ENCODE measurements at places on chromosomes 6 and 20.

DNA sequence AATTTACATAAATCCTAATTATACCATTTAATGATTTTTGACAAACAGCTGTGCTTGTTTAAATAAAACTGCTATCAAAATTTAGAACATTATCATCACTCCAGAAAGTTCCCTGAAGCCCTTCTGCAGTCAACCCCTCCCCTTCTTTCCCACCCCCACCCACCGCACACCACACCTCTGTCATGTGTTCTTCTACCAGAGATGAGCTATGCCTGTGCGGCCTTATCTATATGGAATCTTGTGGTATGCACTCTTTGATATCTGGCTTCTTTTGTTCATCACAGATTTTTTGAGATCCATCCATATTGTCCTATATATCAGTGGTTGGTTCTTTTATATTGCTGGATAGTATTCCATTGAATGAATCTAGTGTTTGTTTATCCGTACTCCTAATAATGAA, 7.2 kb downstream of the MYLIP start:
- no peak for DNase-seq

GRCh38 chr6:4138186-4138585, 2.8 kb upstream of the ECI2 start:
- no peak for DNase-seq

GRCh38 chr6:157148391-157149323, 174.7 kb downstream of the TMEM242 start:
- DNase-seq, result no peak

DNA sequence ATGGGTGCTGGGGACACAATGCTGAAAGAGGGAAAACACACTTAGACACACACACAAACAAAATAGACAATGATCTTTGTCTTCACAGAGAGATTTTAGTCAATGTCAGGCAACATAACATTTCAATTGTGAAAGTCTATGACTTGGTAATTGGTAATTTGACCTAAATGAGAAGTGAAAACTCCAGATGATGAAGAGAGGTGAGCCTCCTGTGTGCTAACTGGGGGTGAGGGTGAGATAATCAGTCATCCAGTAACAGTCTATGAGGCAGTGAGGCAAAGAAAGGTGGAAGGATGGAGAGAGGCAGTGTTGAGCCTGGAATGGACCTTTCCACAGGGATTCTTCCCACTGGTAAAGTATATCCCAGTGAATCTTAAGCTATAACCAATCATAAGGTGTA, 744.2 kb downstream of the MAFB start:
- no peak for DNase-seq

GRCh38 chr6:110938171-110938570, 20.3 kb upstream of the GTF3C6 start:
- no peak for DNase-seq

DNA sequence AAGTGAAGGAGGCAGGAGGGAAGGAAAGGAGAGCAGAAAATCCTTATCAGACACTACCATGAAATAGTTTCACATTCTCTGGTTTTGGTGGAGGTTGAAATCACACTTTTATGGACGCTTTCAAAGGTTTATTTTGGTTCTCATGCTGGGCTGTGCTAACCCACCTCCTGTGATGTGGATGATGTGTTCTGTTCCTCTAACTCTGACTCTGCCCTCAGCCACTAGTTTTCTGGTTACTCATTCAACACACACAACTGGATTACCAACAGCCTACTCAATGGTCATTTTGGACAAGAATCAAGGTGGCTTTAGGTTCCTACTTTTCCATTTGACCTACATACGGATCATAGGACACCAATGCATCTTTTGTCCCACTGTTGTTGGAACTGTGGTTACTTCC, 522.1 kb upstream of the BTBD3 start:
- no peak for DNase-seq

DNA sequence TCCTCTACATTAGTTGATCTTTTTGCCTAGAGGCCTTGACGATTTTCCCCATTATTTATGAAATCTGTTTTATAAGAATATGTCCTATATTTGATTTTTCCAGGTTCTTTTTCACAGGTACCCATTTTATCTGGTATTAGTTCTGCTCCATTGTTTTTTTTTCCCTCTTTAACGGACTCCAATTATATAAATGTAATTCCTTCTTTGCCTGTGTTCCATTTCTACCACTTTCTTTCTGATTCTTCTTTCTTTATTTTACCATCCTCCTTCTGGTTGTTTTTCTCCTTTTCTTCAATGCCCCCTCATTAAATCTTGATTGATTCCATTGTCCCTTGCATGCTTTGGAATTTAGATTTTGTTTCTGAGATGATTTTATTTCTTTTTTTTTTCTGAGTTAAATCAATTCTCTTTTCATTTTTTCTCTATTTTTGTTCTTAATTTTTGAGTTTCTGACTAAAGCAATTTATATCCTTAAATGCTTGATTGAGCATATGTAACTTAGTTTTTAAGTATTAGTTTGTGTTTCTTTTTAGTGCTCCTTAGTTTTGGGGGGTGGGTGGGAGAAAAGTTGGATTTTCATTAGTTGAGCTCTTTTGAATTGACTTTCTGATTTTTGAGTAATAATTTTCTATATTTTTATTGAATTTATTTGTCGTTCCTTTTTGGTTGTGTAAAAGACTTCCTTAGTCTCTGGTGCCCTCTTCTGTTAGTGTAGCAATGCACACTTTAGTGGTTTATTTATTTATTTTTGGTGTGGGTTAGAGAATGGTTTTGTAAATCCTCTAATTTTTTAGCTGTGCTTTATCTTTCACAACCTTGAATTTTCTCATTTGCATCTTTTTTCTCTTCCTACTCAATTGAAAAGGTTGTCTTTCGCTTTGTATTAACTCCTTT, 140.8 kb downstream of the FARS2 start:
- no peak for DNase-seq

DNA sequence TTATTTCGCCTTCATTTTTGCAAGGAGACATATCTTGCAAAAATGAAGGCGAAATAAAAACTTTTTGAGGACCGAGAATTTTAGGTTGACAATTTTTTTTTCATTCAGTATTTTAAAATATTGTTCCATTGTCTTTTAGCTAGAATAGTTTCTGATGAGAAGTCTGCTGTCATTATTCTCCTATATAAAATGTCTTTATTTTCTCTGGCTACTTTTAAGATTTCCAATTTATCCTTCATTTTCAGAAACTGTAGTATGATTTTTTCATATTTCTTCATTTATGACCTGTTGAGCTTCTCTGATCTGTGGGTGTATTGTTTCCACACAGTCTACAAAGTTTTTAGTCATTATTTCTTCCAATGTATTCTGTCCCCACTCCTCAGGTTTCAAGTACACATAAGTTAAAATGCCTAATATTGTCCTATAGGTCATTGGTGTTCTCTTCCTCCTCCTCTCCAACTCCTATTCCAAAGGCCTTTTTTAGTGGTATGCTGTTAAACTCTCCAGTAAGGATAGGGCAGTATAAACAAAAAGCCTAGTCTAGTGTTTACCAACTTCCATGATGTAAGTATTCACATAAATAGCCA, 15.7 kb downstream of the AHI1 start:
- DNase-seq, result no peak

- no peak for DNase-seq
Measured at GRCh38 chr6:30345852-30346251, 896 bp downstream of the RPP21 start.

DNA sequence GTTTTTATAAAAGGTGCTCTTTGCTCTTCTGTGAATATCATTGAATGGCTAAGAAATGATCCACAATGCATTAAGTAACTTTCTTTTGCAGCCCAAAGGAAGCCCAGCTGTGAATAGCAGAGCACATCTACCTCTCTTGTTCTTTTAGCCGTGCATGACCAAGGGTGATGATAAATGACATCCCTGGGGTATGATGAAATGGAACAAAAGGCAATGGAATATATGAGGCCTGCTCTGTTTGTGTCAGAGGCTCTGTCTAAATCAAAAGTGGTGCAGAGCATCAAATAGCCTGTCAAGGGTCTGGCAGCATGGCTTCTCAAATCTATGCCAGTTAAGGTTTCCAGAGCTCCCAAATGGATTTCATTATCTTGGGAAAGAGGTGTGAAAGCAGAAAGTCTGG, 362.6 kb upstream of the RNF217 start:
- no peak for DNase-seq

DNA sequence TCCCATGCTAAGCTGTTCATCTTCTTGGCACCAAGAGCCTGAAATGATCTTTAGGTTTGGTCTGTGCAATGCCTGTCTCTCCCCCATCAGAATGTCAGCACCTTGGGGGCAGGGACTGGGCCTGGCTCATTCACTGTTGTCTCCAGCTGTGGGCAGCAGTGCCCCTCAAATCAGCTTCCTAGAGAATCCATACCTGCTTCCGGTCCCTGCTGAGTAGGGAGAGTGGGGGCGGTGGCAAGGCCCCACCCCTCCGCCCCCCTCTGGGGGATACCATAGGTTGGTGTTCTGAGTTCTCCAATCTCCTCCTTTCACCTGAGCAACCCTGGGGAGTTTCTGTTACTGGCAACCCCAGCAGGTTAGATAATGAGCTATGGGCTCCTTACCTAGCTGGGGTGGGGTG, 19.2 kb upstream of the SPDEF start:
- DNase-seq, result no peak

- DNase-seq, result no peak
Measured at GRCh38 chr20:21395666-21396598, 1.4 kb downstream of the NKX2-4 start.

DNA sequence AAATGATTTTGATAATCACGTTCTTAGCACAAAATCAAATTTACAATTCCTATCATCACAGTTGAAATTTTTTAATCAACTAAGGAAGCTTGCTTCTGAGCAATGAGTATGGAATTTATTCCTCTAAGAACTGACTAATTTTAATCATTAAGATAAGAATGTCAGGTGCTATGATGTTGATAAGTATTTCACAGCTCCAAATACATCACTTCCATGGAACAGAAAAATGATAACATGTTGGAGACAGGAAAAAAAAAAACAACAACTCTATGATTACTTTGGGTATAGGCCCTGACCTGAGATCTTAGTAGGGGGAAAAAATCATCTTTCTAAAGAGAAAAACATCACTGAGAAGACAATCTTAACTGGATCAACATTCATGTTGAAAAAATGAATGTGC, 89.4 kb upstream of the BMP2 start:
- no peak for DNase-seq

- DNase-seq, result no peak
Measured at GRCh38 chr6:139390447-139390846, 16.0 kb upstream of the CITED2 start.

DNA sequence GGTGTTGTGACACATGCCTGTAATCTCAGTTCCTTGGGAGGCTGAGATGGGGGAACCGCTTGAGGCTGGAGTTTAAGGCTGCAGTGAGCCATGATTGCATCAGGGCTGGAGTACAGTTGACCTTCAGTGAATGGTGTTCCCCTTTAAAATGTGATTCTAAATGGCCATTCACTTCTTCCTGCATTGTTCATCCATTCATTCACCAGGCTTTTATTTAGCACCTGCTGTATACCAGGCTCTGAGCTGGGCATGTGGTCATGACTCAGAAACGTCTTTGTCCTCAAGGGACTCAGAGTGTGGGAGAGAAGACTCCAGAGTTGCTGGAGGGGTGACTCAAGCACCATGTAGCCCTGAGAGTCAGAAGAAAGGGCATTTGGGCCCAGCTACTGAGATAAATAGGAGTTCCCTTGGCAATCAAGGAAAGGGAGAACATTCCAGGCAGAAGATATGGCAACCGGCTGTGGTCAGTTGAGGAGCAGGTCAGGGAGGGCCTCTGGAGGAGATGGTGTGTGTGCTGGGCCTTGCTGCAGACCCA, 101.1 kb downstream of the DLGAP4 start:
- DNase-seq, result no peak

- no peak for DNase-seq
Measured at GRCh38 chr20:9147547-9148024, 78.7 kb downstream of the PLCB4 start.

- no peak for DNase-seq
Measured at GRCh38 chr6:126603410-126603809, 263.5 kb downstream of the CENPW start.

GRCh38 chr6:167934426-167934864, 63.0 kb upstream of the KIF25 start:
- no peak for DNase-seq

DNA sequence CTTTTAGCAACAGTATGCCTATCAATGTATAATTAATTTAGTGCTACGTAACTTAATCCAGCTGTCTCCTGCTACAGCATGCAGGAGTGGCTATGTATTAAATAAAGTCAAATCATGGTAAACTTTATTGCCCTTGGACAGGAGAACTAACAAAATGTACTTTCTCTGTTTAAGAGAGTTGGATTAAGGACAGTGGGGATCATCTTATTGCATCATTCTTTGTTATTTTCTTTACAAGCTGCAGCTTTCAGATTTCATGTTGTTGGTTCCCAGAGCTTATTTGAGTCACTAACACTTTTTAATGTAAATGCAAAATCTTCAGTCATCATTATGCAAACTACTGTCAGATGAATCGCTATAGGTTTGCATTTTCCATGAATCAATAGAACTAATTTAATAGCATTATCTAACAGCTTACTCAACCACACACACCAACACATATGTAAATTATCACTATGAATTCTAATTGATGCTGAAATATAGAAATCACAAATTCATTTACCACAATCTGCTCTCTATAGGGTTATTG, 424.7 kb downstream of the MMUT start:
- no peak for DNase-seq

DNA sequence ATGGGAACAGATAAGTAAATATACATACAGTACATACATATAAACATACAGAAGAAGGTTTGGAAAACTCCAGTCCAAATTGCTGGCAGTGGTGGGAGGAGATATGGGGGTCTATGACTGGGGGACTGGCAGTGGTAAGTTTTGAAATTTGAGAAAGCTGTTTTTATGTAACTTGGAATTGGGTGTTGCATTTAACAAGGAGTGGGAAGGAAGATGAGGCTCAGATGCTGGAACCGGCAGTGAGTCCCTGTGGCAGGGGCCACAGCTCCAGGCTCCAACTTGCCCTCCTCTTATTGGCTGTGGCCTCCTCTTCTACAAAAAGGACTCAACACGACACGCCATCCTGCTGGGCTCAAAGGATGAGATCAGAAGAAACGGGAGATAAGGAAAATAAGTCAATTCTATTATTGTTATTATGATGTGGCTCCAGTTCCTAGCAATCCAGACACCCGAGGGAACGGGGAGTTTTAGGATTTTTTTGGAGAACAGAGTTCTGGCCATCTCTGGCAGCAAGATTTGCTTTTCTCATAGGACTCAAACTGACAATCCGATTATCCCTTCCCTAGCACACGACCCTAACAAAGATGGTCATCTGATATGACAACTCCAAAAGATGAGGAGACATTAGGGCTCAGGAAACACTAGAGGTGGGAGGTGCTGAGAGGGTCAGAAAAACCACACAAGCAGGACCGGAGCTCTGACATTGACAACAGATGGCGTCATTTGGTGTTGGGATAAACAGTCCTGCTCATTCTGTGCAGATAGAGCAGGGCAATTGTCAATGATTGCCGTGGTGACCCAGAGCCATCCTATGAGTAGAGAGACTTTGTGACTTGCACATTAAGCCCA, 6.0 kb upstream of the TGM2 start:
- DNase-seq, result no peak
